ENCODE measurements at places on chromosomes 5 and 9.

- DNase-seq, result no peak
These were observed 47.3 kb upstream of the CDKN2B start for GRCh38 chr9:22056402-22056801.

- DNase-seq, result peak; percentile 91
These were observed 283.4 kb downstream of the NFIB start for GRCh38 chr9:14030375-14031059.

DNA sequence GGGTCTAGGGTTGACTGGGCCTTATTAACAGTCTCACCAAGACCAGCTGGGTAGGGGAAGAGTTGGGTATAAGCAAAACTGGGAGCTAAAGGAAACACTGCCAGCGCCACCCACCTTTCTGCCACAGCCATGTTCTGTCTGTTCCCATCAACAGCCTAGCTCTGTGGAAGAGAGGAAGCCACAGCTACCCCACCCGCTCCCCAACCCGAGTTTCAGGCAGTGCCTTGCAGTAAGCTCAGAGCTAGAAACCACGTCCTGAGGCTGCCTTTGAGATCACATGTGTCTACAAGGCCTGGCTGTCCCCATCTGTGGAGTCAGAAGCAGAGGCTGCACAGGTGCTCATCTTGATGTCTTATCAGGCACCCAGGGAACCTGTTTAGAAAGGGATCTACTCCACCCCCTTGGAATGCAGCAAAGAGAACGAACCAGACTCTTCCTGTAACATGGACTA, 15.3 kb downstream of the HNRNPH1 start:
- no peak for DNase-seq

- no peak for DNase-seq
These were observed 365.1 kb downstream of the ENC1 start for GRCh38 chr5:74275171-74275992.

- no peak for DNase-seq
These were observed 2.0 kb upstream of the TNFAIP8 start for GRCh38 chr5:119353686-119354366.

- DNase-seq, result no peak
These were observed 48.4 kb upstream of the SIMC1 start for GRCh38 chr5:176189857-176190256.

DNA sequence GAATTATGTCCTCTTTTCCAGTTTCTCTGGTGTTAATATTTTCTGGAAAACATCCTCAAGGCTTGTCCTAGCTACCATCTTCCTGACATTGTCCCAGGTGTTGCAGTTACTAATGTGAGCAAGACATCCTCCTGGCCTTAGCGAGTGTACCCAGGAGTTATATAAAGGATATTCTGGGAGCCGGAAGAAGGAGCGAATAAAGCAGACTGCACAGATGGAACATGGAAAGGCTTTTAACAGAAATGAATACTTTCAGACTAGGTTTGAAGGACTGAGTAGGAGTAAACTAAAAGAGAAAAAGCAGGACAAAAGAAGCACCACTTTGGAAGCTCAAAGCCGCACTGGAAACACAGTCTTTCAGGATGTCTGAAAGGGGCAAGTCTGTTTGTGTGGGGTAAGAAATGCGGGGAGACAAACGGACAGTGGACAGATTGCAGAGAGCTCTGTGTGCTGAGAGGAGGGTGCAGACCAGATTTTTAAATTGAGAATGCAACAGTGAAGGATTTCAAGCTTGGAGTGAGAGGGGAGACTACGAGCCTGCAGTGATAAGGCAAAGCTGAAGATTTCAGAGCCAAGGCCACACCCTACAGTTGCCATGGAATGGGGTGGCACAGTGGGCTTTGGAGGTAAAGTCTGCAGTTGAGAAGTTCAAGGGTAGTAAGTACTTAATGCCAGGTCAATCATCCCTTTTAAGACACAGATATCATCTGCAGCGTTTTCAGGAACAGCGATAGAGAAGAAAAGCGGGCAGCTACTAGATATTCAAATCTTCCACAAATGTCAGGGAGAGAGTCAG, 94.1 kb upstream of the TAF11L2 start:
- DNase-seq, result no peak

DNA sequence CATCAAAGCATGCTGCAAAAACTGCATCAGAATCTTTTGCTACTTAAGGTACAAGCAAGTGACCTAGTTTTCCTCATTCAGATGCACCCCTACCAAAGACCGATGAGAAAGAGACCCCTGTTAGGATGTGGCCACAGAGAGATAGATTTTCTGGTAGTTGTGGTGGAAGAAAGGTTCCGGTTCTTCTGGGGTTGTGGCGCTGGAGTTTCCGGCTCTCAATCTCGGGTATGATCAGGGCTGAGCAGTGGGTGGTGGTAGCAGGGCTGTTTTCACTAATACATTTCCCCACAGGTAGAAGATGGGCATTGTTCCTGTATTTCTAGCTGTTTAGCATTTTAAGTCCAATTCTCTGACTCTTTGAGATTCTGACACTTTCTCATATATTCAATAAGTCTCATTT, 58.4 kb downstream of the PCSK1 start:
- DNase-seq, result no peak

- no peak for DNase-seq
These were observed 162.3 kb downstream of the AOPEP start for GRCh38 chr9:94888775-94889174.

- DNase-seq, result peak; percentile 86
These were observed 3.0 kb upstream of the SYNPO start for GRCh38 chr5:150637245-150638052.

DNA sequence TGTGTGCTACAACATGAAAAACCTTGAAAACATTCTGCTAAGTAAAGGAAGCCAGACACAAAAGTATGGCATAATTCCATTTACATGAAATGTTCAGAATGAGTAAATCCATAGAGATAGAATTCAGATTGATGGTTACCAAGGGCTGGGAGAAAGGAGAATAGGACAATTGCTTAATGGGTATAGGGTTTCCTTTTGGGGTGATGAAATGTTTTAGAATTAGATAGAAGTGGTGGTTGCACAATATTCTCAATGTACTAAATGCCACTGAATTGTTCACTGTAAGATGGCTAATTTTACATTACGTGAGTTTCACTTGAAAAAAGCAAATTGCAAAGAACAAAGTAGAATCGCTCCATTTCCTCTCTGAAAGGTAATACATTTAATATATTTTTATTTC, 43.0 kb upstream of the GAS1 start:
- no peak for DNase-seq

- no peak for DNase-seq
These were observed 6.1 kb downstream of the BBLN start for GRCh38 chr9:128166169-128166568.

All from dermis blood vessel endothelial cell (primary cell).